Activated T-helper 2 cell treated with anti-CD3 and anti-CD28 coated beads, Interferon-gamma antibody, Interleukin-2, Interleukin-4, amounts not matched to agents 10 μg/mL and 5 μg/mL and 100 μg/mL, durations not matched to agents 14 hours and 24 hours and 36 hours (primary cell): ENCODE measurements at places on chromosomes 6 and 20.

GRCh38 chr6:156699017-156699421 is 78.2 kb upstream of the ARID1B start:
- no peak for DNase-seq

GRCh38 chr6:39169448-39170344 is 54.7 kb upstream of the SAYSD1 start:
- no peak for DNase-seq

DNA sequence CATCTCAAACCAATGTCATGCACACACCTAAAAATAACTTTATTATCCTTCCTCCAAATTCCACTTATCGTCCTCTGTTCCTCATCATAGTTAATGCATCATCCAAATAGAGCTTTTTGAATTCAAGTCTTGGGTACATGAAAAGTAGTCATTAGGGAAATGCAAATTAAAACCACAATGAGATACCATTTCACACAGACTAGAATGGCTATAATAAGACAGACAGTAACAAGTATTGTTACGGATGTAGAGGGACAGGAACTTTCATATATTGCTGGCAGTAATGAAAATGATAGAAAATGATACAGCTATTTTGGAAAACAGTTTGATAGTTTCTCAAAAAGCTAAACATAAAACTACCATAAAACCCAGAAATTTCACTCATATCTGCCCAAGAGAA is 59.1 kb downstream of the FHL5 start:
- DNase-seq: no peak

GRCh38 chr6:21300439-21300838 is 293.1 kb upstream of the SOX4 start:
- no peak for DNase-seq
